Cardiac fibroblast (primary cell): ENCODE measurements at places on chromosomes 3 and 15.

- peak; percentile 67 for DNase-seq
Measured at GRCh38 chr3:156217674-156218352, 97.4 kb downstream of the KCNAB1 start.

DNA sequence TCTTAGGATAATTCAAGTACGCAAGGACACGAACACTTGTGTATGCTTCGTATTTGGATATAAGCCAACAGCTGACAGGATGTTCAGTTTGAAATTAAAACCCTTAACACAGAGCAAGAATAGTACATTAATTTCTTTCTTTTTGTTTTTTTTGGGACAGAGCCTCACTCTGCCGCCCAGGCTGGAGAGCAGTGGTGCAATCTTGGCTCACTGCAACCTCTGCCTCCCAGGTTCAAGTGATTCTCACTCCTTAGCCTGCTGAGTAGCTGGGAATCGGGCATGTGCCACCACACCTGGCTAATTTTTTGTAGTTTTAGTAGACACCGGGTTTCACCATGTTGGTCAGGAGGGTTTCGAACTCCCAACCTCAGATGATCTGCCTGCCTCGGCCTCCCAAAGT is 32.4 kb downstream of the TOMM70 start:
- peak; percentile 21 for DNase-seq

GRCh38 chr3:20068512-20069177 is 28.4 kb downstream of the KAT2B start:
- DNase-seq, result no peak

GRCh38 chr15:59380902-59381610 is 8.4 kb upstream of the MYO1E start:
- no peak for DNase-seq

DNA sequence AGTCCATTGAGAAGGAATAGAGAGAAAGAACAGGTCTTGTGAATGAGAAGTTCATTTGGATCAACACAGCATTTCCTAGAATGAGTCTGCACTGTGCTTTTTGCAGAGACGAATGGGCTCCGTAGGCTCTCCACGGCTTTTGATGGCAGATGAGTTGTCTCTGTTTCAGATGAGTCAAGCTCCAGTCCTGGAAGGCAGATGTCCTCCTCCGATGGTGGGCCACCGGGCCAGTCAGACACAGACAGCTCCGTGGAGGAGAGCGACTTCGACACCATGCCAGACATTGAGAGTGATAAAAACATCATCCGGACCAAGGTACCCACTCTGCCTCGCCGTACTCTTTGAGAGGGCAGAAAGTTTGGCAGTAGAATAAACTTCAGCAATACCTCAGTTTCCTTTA is 70.5 kb downstream of the SIDT1 start:
- DNase-seq, result no peak
